ENCODE measurements at places on chromosomes 12 and 14.

- DNase-seq = no peak
Measured at GRCh38 chr14:84312551-84312950, 1217.4 kb upstream of the FLRT2 start.

DNA sequence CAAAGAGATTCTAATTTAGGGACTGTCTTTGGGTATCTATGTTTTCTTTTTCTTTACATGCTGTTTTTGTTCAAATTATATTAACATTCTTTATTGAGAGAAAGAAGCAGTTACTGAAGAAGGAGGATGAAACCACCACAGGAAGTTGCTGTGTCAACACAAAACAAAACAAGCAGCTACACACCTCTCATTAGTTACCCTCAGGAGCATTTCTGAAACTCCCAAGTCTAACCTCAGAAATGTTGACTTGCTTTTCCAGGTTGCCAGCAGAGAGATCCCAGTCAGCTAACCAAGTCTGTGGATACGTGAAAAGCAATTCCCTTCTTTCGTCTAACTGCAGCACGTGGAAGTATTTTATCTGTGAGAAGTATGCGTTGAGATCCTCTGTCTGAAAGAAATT, 33.5 kb downstream of the CLEC1A start:
- no peak for DNase-seq

GRCh38 chr14:99579903-99580571, 24.0 kb downstream of the CCDC85C start:
- DNase-seq = no peak

DNA sequence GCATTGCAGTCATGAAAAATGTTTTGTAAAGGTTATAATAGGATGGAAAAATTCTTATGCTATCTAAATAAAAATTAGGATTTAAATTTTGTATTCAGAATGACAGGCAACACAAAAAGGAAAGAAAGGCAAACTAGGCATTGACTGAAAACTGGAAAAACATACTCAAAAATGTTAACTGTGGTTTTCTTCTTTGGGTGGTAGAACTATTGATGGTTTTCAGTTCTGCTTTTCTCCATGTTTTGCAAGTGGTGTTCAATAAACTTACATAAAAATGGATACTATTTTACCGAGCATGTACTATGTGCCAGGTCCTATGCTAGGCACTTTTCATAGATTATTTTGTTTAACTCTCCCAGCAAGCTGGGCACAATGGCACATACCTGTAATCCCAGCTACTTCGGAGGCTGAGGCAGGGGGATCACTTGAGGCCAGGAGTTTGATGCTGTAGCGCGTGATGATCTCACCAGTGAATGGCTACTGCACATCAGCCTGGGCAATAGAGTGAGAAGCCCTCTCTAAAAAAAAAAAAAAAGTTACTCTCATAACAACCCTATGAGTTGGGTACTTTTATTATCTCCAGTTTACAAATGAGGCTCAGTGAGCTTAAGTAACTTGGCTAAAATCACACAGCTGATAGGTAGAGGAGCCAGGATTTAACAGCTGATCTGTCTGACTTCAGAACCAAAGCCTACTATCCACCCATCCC, 26.3 kb upstream of the TCP11L2 start:
- no peak for DNase-seq

DNA sequence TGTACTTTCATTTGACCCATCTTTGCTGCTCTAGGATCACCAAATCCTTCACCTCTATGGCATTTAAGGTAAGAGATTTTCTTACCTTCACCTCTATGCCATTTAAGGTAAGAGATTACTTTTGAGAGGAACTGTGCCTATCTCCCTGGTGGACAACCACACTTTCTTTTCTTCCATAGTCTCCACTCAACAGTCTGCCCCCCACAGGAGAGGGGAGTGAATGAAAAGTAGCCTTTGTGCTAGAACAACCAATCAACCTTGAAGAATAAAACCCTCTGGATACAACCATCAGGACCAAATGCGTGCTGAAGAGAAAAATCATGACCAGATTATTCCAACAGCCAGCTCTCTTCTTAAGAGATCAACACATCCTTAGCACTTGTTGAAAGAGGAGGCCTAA, 258.6 kb upstream of the TMPO start:
- DNase-seq = no peak

DNA sequence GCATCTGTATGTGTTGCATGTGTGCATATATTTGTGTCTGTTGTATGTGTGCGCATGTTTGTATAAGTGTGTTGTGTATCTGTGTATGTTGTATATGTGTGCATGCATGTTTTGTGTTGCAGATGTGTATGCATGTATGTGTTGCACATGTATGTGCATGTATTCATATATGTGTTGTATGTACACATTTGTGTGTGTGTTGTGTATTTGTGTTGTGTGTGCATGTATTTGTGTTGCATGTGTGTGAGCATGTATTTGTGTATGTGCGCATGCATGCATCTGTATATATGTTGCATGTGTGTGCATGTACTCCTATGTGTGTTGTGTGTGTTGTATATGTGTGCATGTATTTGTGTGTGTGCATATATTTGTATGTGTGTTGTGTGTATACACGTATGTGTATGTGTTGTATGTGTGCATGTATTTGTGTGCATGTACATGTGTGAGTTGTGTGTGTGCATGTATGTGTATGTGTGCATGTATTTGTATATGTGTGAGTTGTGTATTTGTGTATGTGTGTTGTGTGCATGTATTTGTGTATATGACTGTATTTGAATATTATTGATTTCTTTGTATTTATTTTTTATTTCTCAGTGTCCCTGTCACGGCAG, 16.8 kb downstream of the SLC8B1 start:
- DNase-seq = no peak

DNA sequence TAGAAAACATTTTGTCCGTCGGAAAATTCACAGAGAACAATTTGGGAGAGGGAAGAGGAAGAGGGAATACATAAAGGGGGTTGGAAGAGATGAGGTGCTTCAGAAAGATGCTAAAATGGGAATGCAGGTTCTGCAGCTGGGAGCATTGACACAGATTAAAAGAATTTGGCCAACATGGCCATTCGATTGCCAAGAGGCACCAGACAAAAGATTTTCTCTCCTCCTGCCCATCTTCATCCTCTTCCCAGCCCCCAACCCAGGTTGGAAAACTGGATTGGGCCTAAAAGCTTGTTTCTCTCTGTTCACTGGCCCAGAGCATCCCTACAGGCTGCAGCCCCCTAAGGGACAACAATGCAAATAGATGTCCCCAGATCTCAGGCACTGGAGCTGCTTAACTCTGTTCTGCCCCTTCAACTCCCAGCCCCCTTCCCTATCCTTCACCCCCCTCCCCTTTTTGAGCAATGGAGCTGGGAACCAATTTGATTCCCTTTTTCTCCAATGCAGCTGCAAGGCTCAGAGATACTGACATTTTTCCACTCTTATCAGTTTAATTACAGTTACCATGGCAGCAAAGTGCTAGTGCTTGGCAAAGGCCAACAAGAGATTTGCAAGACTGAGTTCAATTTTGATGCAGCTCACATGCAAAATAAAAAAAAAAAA, 1.9 kb downstream of the LMO3 start:
- DNase-seq = no peak

- no peak for DNase-seq
Measured at GRCh38 chr14:102345232-102345631, 17.5 kb downstream of the CINP start.

DNA sequence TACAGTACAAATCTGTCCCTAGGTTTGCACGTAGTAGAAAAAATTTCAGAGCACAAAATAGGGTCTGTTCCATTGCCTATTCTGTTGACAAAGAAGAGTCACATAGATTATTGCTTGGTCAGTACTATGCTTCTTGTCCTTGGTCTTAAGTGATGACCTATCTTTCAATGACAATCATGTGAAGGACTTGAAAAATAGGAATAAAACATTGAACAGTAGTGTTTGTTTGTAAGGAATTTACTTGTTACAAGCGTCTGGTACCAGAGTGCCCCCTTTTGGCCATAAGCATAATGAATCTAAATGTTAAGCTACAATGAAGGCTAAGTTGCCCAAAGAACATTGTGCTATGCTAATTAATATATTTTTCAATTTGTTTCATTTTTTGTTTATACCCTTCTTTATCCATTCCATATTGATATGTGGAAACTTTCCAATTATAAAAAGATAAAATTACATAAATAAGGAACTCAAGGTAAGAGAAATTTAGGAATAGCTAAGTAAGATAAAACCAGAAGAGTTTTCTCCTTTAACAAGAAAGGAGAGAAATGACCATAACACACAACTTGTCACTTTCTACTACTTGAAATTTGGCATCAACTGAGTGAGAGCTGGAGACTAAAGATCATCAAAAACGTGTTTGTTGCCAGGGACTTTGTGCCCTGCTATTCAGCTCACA, 204.7 kb downstream of the EPS8 start:
- no peak for DNase-seq

DNA sequence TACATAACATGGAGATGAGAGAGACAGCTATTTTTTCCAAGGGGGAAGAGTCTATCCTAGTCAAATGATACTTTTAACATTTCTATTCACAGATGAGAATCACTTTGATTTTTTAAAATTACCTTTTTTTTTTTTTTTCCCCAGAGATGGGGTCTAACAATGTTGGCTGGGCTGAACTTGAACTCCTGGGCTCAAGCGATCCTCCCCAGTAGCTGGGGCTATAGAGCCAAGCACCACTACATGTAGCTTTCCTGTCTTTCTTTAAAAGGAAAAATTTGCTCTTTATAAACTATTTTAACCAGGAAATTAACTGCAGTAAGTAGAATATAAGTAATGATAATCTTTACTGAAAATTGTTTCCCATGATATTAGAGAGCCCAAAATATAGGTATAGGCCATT, 3.3 kb downstream of the PRICKLE1 start:
- no peak for DNase-seq

GRCh38 chr14:93926873-93927799, at the start of gene FAM181A:
TSS of gene FAM181A (plus strand) at chr14:93927344. CDS start at chr14:93928286, 942 bp downstream.
- no peak for DNase-seq

GRCh38 chr12:32107359-32108267, 966 bp downstream of the BICD1 start:
- DNase-seq = peak; percentile 18

- no peak for DNase-seq
Measured at GRCh38 chr12:128863957-128864356, 10.7 kb downstream of the GLT1D1 start.

DNA sequence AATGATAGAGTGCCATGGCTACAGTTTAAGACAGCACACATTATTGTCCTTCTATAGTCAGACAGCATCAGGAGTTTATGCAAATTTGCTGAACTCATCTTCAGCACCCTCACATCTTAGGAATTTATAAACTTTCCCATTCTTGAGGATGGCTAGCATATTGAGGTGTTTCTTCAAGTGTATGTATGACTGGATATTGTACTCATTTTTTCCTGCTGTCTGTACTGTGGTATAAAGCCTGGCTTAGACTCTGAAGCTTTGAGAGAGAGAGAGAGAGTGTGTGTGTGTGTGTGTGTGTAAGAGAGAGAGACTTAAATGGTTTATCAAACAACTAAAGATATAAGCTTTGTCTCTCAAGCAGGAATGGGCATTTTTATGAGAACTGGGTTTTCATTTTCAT, 161.6 kb downstream of the PIK3C2G start:
- no peak for DNase-seq

GRCh38 chr12:27176765-27177164, 67.3 kb upstream of the STK38L start:
- no peak for DNase-seq

GRCh38 chr12:32027684-32028365, 68.6 kb downstream of the RESF1 start:
- no peak for DNase-seq

DNA sequence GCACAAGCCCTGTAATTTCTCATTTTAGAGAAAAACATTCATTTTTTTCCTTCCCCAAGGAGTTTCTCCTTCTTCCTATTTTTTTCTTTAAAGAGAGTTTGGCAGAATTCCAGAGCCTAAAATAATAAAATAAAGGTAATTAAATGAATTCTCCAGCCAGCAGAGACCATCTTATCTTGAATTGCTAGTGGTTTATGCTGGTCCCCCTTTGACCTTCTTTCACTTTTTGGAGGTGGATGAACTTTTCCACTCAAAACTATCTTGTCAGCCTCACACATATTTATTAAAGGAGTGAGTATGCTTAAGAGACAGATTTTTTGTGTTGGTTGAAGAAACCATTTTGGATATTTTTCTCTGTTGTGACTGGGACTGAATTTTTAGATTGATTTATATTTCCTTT, 47.6 kb downstream of the ADIPOR2 start:
- no peak for DNase-seq

GRCh38 chr14:78005325-78005724, 164.8 kb upstream of the NRXN3 start:
- DNase-seq = no peak

- no peak for DNase-seq
Measured at GRCh38 chr12:7302266-7302986, 1.4 kb upstream of the ACSM4 start.

- DNase-seq = no peak
Measured at GRCh38 chr12:110684312-110684836, 4.5 kb downstream of the HVCN1 start.

- no peak for DNase-seq
Measured at GRCh38 chr12:89276860-89277259, 75.4 kb downstream of the DUSP6 start.

DNA sequence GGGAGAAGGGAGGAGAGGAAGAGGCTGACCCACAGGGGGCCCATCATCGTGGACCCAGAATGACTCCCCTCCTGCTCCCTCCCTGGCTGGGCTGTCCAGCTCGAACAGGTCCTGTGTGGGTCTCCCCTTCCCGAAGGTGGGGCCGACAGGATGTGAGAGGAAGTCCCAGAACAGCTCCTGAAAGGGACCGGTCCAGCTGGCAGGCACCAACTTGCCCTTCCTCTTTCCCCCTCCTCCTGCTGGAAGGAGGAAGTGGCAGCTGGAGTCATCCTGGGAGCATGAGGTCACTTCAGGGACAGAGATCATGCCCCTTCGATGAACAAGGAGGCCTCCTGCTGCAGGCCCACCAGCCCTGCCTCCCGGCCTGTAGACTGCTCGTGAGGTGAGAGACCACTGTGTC, 35.0 kb upstream of the BEGAIN start:
- DNase-seq = no peak

DNA sequence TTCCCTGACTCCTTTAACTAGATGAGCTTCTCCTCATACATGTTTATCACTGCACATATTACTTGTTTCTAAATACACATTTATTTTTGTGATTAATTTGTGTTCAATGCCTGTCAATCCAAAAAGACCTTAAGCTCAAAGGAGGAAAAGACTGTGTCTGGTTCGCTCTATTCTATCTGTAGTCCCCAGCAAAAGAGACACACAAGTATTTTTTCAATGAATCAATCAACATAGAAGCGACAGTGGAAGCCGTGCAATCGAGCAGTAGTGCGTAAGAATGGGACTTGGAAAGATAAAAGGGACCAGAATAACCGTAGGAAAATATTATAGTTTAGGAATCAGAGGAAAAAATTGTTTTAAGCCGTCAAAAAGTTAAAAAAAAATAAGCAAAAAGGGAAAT, 951 bp downstream of the WDHD1 start:
- DNase-seq = no peak

GRCh38 chr14:104036212-104036611, 49.3 kb upstream of the ASPG start:
- DNase-seq = no peak

Data from endothelial cell (in vitro differentiated cells).